M059J (cell line): ENCODE measurements at places on chromosomes 6 and 20. TPM values are rescaled to one million over a fixed set of nuclear protein-coding genes. Genes with fewer than 3 reads are reported as not detected.

Gene MLIP
- total RNA-seq: not detected in 2 replicates

Gene COL9A3
- 0.17 TPM in 1 of 2 replicates, not detected in the other for total RNA-seq

Gene C6orf52
- total RNA-seq: 0.32 and 0.44 TPM in 2 replicates

Gene RAB44
- not detected in 2 replicates for total RNA-seq

Gene PBOV1
- not detected in 2 replicates for total RNA-seq

Gene LPIN3
- 0.05 and 0.76 TPM in 2 replicates for total RNA-seq

Gene SNAP91
- not detected in 2 replicates for total RNA-seq

Gene POM121L2
- total RNA-seq: not detected in 2 replicates

Gene C6orf89
- 84.5 and 91.1 TPM in 2 replicates for total RNA-seq

Gene MOCS1
- total RNA-seq: 5.9 and 7.0 TPM in 2 replicates

Gene BCKDHB
- 11.6 and 17.9 TPM in 2 replicates for total RNA-seq

Gene MUC21
- not detected in 2 replicates for total RNA-seq

Gene KHDC1L
- not detected in 2 replicates for total RNA-seq

Gene DST
- 136 and 179 TPM in 2 replicates for total RNA-seq

Gene SERAC1
- 11.4 and 14.8 TPM in 2 replicates for total RNA-seq

Gene SS18L1
- total RNA-seq: 7.8 and 15.1 TPM in 2 replicates

Gene MAFB
- 4.2 and 7.4 TPM in 2 replicates for total RNA-seq

Gene PCMTD2
- total RNA-seq: 24.2 and 28.6 TPM in 2 replicates

Gene SLC24A3
- 1.8 and 2.8 TPM in 2 replicates for total RNA-seq

Gene PPARD
- 12.5 and 22.7 TPM in 2 replicates for total RNA-seq
